Upper lobe of right lung (tissue), 1 donor: ENCODE measurements at places on chromosomes 13 and 19. TPM values are rescaled to one million over a fixed set of nuclear protein-coding genes. Genes with fewer than 3 reads are reported as not detected.

- DNase-seq = no peak
Measured at GRCh38 chr19:10817291-10818038, 18.5 kb downstream of the TMED1 start.

GRCh38 chr19:16599655-16600346 lies 27.6 kb upstream of the SLC35E1 start:
- no peak for DNase-seq

The UBAC2 gene
- 50.2 TPM for total RNA-seq

The HSD11B1L gene
- total RNA-seq = 6.6 TPM

The FGF21 gene
- not detected for total RNA-seq
